ENCODE measurements at places on chromosomes 1 and 21.

- no peak for DNase-seq
Observed at GRCh38 chr21:41597811-41598231, 89.9 kb upstream of the TMPRSS2 start.

GRCh38 chr1:154972213-154972516 lies 1.6 kb upstream of the SHC1 start:
- no peak for DNase-seq

DNA sequence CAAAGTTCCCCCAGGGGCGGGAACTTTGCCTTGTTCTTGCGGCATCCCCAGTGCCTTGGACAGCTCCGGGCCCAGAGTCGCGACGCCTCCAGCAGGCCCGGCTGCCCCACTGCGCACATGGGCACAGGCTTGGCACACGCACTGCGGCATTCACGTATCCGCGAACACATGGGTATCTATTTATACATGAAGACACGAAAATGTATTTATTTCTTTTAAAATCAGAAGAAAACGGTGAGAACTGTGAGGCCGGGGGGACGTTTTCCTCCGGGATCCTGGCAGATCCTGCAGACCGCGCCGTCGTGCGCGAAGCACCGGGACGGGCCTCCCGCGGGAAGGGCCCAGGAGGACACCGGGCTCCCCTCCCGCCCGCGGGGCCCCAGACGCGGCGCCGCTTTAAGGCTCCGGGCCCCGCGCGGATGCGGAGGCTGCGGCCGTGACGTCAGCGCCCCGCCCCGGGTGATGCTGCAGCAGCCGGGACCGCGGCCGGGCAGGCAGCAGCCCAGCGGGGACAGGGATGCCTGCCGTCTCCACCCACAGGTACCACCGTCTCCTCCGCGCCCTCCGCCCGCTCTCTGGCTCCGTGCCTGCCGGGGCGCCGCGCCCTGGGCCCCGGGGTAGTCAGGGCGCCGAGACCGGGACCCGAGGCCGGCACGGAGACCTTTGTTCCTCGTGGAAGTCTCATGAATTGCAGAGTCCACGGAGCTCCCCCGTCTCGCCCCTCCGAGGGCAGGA lies at the start of gene SLC45A1:
Gene SLC45A1 (plus strand): TSS at position 468 of the 735 bp plus-strand sequence. CDS start 6,216 bp downstream, outside the sequence.
- peak; percentile 37 for DNase-seq

GRCh38 chr1:65467536-65467935 lies 47.1 kb downstream of the LEPR start:
- DNase-seq: no peak

DNA sequence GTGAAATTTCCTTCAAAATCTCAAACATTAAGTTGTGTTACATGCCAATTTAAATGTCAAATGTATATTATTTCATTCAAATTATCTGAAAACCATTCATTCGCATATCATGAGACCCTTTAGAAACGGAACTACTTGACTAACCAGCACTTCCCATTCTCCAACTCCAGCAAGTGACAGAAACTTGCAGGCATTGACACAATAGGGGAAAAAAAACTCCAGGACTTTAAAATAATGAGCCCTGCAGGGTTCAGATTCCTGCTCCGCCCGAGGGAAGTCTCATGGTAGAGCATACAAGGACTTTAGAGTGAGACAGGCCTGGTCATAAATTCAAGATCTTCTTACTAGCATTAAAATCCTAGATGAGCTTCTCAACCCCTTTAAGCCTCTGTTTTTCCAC lies 138.9 kb downstream of the NR5A2 start:
- no peak for DNase-seq

DNA sequence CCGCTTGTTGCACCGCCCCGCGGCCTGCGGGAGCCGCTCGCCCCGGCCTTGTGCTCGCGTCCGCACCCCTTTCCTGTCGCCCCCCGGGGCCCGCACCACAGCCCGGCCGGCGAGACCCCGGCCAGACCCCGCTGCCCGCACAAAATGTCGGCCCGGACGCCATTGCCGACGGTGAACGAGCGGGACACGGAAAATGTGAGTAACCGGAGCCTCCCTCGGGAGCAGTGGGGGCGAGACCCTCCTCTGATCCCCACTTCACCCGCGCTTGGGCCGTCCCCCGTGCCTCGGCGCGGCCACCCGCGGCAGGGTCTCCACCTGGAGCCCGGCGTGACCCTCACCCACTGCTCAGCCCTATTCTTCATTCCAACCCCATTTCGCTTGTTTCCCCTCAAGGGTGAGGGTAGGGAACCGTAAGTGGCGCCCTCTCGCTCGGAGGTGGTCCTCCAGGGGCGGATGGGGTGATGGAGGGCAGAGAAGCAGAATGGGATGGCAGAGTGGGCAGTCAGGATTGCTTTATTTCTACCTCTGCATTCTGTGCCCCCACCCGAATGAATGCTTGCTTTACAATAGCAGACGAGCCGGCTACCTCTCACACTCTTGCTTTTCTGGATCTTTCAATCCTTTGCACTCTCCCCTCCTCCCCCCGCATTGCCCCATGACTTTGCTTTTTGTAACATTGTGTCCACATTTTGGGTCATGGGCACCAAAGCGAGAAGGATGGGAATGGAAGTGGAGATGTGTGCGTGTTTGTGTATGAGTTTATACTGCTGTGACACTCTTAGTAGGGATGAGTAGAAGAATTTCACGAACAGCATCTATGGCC lies 954 bp downstream of the MARK1 start:
- no peak for DNase-seq

DNA sequence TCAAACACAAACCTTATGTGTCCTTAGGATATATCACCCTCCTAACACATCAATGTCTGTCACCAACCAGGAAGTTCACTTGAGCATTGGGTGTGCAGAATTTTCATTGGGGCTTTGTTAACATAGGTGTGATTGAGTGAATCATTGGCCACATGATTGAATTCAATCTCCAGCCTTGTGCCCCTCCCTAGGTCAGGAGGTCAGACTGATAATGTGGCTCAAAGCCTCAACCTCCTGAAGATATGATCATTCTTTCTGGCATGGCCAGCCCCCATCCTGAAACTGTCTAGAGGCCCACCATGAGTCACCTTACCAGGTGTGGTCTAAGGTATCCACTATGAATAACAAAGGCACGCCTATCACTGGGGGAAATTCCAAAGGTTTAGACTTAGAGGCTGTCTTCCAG lies 90.1 kb downstream of the PKN2 start:
- DNase-seq: no peak

GRCh38 chr1:53577761-53578100 lies 118.5 kb downstream of the DMRTB1 start:
- DNase-seq: no peak

- peak; percentile 95 for DNase-seq
Observed at GRCh38 chr1:155061381-155062150, 2.0 kb upstream of the EFNA4 start.

DNA sequence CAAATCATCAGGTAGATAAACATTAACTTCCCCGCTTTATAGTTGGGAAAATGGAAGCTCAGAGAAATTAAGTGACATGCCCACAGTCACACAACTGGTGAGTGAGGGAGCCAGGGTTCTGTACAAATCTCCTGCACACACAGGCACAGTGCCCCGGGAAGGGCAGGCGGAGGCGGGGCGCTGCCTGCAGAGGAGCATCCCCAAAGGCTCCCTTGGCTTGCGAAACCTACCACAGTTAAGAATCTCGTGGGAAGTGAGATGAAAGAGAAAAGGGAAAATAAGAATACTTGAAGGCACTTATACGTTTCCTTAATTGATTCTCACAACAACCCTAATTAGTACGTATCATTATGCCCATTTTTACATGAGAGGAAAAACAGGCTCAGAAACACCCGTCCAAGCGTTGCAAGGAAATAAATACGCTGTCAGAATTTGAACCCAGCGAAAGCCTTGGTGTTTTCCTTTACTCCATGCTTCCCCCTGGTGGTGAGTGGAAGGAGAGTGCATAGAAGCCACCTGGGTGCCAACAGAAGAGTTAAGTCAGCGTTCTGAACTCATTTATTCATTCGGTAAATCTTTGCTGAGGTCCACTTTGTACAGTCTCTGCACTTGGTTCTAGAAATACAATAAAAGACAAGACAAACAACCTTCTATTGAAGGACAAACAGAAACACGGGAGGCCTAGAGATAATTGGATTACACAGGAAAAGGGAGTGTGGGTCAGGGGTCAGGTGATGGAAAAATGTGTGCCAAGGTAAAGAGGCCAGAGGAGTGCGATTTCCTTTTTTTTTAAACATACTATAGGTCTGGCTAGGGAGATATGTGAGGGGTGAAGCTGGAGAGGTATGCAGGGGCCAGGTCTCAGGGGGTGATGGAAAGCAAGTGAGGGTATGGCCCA lies 28.4 kb downstream of the ACP6 start:
- DNase-seq: peak; percentile 56

GRCh38 chr1:213008564-213008963 lies 7.1 kb downstream of the ANGEL2 start:
- DNase-seq: no peak

DNA sequence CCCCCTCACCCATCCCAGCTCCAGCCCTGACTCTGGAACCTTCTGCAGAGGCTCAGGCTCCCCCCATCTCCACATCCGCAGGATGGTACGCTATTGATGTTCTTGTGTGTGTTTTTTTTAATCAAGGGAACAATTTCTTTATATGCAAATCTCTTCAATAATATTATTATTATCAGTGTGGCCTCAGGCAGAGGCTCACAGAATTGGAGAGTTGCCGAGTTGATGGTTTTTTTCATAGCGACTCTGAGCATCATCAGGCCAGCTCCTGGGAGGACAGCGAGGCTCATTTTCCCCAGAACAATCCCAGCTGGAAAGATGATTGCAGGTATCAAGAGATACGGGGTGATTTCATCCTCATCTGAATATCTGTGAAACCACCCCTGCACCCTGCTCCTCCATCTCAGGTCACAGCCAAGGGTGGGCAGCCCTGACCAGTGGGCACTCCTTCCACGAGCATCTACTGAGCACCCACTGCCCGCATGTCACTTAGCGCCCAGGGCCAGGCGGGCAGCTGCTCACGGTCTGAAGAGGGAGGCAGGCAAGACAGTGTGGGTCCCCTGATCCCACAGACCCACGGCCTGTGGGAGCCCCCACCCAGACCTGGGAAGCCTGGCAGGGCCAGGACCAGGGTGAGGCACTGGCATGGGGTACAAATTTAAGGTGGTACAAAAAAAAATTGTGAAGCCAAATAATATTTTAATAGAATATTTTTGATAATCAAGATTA lies 245.6 kb upstream of the VAMP3 start:
- no peak for DNase-seq

- DNase-seq: no peak
Observed at GRCh38 chr1:153608089-153608682, 4.8 kb downstream of the S100A16 start.

DNA sequence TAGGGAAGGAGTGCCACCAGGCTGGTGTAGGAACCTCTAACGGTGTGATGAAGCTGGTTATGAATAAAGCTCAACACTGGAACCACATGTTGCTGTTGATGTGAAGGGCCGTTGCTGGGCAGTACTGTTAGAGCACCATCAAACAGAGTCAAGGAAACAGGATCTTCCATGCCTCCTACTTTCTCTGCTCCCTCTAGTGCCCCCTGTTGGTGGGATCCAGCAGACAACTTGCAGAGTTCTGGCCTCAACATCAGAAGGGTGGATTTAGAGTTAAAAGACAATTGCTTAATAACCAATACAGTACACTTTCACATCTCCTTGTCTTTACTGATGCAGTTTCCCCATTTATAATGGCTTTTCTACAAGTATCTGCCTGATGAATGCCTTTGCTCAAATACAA lies 336.4 kb downstream of the NTNG1 start:
- peak; percentile 12 for DNase-seq

DNA sequence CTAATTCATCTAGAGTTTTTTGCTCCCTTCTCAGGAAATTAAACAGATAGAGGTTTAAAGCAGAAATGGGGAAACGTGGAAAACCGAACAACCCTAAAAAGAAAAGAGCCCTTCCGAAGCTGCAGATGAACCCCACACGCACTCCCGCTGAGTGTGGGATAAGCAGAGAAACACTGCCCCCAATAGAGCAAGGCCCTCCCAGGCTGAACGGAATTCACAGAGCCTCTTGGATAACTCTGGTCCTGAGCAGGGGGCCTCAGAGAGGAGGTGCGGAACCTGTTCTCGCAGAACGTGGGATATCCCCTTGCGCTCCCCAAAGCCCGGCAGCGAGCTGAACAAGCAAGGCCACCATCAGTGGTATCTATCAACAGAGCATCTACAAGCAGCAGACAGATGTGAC lies 44.9 kb downstream of the SSBP3 start:
- no peak for DNase-seq

DNA sequence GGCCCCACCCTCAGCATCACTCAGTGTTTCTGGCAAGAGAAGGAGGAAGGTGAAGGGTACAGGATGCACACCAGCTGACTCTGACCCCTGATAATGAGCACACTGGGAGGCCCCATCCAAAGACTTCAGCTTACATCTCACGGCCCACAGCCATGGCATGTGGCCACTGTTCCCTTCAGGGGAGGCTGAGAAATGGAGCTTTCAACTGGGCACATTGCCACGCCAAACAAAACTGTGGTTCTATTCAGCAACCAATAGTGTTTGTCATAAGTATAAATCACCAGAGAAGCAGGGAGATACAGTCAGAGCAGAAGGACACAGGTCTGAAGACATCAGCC lies 12.7 kb upstream of the TRAF3IP3 start:
- no peak for DNase-seq

- DNase-seq: no peak
Observed at GRCh38 chr1:29416267-29417146, 180.2 kb downstream of the PTPRU start.

GRCh38 chr1:56397811-56398231 lies 181.5 kb downstream of the PLPP3 start:
- DNase-seq: no peak

DNA sequence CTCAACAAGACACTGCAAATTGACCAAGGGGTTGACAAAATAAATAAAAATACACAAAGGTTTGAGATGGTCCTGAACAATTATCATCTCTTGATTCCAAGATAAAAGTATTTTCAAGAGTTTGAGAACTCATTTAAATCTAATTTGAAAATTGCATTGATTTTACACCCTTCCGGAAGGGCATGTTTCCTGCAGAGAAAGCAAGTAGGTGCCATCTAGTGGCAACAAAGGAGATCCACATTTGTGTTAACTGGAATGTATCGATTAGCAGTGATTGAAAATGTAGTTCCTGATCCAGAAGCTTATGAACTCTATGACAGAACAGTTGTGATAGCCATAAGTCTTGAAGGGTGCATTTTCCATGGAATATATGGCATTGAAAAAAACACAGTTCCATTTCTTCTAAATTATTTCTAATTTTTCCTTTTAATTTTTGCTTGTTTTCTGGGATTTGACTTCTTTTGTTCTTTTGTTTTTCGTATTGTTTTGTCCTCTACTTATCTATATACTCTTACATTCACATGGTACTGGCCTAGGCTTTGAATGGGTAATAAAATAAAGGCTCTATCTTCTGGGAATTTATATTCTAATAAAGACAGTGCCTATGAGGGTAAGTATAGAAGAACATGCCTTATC lies 143.7 kb downstream of the DNM3 start:
- DNase-seq: peak; percentile 35

DNA sequence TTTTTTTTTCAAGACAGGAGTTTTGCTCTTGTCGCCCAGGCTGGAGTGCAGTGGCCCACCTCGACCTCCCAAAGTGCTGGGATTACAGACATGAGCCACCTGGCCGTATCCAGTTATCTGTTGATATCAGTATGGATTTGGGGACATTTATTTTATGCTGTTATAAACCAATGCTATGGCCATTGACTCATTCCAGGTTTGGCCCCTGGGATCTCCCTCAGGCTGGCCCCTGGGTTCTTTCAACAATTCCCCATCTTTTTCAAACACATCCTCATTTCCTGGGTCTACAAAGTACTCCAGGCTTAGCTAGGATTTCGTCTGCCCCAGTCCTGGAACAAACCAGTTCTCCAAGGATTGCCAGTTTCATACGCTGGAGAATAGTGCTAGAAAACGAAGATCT lies 44.1 kb downstream of the WDR4 start:
- no peak for DNase-seq

GRCh38 chr1:220045356-220046051 lies 801 bp downstream of the EPRS1 start:
- DNase-seq: peak; percentile 55

- DNase-seq: no peak
Observed at GRCh38 chr21:45373991-45374816, 30.8 kb upstream of the COL18A1 start.
